ENCODE measurements at places on chromosomes 2 and 18. TPM values are rescaled to one million over a fixed set of nuclear protein-coding genes. Genes with fewer than 3 reads are reported as not detected.

GRCh38 chr18:27005589-27005988 lies 140.1 kb upstream of the AQP4 start:
- no peak for DNase-seq

DNA sequence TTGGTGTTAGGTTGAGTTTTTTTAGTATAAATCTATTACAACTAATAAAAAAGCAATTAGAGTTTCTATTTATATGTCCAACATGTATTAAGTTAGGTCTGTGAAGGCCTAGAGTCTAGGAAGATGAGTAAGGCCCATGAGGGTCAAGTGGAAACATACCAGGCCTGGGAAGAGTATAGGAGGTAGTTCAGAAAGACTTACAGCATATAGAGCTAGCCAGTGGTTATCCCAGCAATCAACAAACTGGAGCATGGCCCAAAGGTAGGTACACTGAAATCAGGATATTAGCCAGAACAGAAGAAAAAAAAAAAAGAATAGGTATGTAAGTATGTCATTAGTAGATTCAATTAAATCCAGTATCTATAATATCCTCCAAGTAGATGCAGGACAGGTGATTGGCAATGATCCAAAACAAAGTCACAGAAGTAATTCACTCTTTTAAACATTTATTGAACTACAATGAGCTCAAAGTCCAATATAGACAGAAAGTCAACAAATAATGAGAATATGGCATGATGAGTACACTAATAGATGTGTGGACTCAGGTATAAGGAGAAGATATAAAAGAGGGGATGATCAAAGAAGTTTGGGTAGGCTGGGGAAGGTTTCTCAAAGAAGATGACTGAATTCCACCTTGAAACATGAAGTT lies 70.3 kb downstream of the IKZF2 start:
- no peak for DNase-seq

GRCh38 chr2:71530641-71531332 lies 77.4 kb downstream of the DYSF start:
- no peak for DNase-seq

DNA sequence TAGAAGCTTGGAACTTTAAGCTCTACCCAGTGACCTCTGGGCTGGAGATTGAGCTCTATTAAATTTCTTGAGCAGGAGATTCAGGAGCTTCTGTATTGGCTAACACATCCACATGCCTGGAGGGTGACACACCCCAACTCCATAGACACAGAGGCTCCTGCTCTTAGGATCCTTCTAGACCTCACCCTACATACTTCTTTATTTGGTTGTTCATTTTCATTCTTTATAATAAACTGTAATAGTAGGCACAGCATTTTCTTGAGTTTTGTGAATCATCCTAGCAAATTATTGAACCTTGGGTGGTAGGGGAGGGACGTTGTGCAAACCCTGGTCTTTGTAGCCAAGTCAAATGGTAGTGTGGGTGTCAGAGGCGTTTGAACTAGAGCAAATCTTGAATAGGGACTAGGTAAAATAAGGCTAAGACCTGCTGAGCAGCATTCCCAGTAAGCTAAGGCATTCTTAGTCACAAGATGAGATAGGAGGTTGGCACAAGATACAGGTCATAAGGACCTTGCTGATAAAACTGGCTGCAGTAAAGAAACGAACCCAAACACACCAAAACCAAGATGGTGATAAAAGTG lies 323.8 kb upstream of the GALNT5 start:
- no peak for DNase-seq

DNA sequence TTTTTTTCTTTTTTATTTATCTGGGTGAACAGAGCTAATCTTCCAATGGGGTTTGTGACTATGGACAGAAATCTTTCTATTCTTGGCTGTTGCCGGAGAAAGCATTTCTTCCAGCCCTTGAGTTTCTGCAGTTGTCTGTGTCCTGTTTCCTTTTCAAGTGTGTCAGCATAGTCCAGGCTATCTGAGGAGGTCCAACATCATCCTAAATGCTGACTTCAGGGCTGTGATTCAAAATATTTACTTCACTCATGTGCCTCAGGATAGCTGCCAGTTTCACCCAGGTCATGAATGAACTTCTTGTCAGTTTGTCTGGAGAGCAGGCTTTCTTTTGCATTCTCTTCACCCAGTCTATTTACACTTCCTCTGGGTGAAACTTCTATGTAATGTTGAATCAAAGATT lies 27.9 kb downstream of the ITGAV start:
- no peak for DNase-seq

GRCh38 chr2:73952499-73953446 lies 26.1 kb downstream of the DGUOK start:
- no peak for DNase-seq

Gene LIPG
- total RNA-seq = 16.9 TPM

GRCh38 chr2:133717497-133717896 lies 149.2 kb upstream of the NCKAP5 start:
- no peak for DNase-seq

- no peak for DNase-seq
Measured at GRCh38 chr2:98552499-98553179, 55.7 kb downstream of the COA5 start.

- DNase-seq = no peak
Measured at GRCh38 chr2:31163011-31163539, 24.8 kb upstream of the GALNT14 start.

Gene SLC38A11
- 13.4 TPM for total RNA-seq

DNA sequence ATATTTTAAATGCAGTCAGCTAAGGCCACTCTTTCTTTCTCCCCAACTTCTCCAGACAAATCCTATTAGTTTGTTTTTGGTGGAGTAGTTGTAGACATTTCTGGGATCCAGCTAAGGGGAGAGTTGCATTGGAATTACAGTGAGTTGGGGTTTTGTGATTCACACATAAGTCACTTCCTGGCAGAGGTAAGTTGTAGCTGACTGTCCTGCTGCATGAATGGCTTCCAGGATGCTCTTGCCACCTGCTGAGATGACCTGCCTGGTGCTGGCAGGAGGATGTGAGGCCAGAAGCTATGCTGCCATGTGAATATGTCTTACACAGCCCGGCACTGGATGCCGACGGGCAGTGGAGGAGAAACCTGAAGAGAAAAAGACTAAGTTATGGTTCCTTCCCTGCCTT lies 243.7 kb downstream of the TDRD15 start:
- DNase-seq = no peak

- no peak for DNase-seq
Measured at GRCh38 chr2:232699110-232699509, 2.0 kb downstream of the GIGYF2 start.

- no peak for DNase-seq
Measured at GRCh38 chr18:47180765-47181164, 4.6 kb upstream of the IER3IP1 start.

DNA sequence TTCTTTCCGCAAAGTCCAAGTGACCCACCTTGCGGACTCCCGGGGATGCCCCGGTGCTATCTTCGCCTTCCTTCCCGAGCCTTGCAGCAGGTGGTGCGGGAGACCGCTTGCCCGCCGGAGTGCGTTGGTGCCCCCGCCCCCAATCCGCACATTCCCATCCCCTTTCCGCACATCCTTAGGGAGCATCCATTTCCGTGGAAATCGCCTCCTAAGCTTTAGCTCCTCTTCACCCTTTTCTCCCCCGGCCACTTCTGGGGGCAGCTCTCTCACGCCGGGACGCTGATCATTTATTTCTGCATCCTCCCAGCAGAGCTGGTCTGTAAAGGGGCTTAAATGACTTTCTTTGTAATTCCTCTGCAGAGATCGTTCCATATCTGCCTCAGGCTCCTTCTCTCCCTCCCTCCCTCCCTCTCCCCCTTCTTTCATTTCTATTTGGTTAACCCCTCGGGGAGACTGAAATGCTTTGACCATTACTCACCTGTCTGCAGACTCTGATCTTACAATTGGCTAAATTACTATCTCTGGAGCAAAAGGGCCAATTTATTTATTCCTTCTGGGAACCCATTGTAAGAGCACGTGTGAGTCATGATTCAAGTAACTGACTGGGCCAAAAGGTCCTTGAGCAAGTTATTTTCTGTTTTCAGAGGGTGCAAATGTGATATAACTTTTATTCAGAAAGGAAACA lies 1.3 kb upstream of the LYPD1 start:
- DNase-seq = no peak

DNA sequence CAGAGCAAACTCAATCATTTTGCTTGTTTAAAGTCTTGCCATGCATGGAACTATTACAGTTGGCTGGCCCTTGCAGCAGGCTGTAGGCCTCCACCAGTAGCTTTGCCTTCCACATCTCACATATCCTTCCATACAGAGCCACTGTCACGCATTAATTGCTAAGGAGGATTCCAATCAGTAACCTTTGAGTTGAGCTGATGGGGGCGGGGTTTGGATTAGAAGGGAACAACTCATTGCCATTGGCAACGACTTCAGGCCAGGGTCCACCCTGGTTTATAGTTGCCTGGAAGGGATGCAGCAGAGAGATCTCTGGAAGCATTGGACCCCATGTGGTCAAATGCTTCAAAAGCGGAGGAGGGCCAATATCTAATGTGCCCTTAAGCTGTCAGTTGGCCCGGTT lies 63.3 kb upstream of the TTC39C start:
- no peak for DNase-seq

DNA sequence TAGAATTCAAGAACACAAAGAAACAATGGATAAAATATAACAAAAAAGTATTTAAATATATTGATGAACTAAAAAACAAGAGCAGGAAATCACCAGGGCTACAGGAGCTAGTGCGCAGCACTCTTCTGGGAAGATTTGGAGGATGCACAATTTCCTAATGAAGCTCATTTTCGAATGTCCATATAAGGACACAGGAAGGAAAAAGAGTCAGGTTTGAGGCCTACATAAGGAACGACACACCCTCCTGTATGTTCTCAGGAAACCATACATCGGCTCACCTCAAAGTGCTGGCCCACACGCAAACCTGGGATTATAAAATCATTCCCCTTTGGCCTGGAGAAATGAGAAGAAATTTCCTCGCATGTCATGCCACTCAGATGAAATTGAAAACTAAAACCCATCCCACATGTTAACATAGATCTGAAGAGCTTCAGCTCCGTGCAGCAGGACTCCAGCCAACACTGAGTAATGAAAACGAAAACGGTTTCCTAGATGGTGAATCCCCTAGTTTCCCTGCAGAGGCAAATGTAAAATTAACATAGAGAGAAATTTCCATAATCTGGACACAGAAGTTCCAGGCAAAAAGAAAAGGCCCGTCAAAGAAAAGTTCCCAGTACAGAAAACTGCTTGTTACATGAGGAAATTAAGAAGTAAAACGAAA lies 825.8 kb downstream of the SOCS6 start:
- no peak for DNase-seq

Gene TEX44
- not detected for total RNA-seq

DNA sequence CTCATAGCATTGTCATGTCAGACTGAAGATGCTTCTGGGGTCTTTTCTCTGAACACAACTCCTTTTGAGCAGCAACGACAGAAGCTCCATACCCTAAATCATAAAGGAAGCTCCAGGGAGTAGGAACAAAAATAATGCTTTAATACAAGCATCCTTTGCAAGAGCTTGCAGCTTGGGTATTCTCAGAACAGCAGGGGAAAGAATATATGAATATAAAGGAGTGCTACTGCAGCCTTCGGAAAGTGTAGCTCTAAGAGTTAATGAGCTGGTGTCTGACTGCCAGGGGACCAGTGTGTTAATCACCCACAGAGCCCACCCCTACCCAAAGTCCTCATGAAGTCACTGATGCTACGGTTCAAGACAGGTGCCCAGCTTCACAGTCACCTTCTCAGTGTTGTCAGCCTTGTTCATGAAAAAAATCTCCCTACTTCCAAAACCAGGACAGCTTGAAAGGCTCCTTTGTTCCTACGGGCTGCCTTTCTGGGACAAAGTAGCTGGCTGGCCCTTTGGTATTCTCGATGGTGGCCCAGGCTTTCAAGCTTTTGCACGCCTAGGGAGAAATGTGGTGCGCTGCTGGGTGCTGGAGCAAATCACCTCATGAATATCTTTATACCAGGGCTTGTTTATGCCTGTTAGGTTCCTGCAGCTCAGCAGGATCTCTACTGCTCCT lies 259.7 kb downstream of the CMPK2 start:
- no peak for DNase-seq

Gene LGALSL
- total RNA-seq = 19.2 TPM

Gene LMAN1
- 82.5 TPM for total RNA-seq

DNA sequence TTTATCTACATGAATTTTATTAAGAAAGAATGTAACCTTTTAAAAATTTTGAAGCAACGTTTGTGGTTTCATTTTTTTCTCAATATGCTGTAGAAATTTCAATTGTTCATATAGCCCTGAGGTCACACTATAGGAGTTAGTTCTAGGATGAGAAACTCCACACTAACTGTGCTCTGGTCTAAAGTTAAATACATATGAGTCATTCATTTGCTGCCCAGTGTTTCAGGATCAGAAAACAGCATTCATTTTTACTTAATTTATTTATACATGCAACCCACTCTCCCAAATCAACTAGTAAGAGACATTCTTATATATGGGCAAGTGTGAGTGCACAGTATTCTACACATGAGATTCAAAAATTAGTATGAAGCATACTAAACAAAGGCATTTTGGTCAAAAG lies 137.9 kb downstream of the DOCK10 start:
- no peak for DNase-seq

DNA sequence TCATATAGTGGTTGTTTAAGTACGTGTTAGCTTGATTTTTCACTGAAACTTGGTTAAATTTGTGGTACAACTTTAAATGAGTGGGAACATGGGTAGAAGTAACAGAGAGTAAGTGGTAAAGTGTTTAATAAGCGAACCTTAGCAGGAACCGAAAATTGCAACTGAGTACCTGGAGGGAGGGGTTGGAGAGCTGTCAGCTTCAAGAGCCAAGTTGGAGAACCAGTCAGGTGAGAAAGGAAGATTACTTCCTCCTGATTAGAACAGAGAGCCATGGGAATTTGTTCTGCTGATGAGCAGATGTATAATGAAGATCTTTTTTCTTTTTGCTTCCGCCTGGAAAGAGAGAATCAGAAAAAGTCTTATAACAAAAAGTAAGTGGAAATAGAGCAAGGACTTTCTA lies 158.4 kb upstream of the CDH7 start:
- DNase-seq = no peak

GRCh38 chr2:235806986-235807750 lies 313.3 kb downstream of the AGAP1 start:
- no peak for DNase-seq

Gene DNAH7
- 1.4 TPM for total RNA-seq

GRCh38 chr2:23859983-23860382 lies 66.9 kb downstream of the ATAD2B start:
- DNase-seq = no peak

Gene CXCR1
- not detected for total RNA-seq

Gene PARD3B
- total RNA-seq = 12.6 TPM

DNA sequence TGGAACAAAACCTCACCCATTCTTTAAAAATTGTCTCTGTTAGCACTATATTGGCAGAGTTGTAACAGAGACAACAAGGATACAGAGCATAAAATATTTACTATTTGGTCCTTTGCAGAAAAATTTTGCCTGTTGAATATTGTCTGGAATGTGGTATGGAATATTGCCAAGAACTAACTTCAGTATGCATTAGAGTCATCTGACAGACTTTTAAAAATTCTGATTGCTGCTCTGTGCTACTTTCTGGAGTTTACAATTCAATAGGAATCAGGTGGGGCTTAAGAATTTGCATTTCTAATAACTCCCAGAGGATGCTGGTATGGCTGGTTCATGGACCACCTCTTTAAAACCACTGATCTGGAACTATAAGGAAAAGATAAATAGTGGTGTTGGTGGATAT lies 32.8 kb upstream of the NYAP2 start:
- no peak for DNase-seq

GRCh38 chr2:235413064-235413463 lies 80.8 kb upstream of the AGAP1 start:
- no peak for DNase-seq

GRCh38 chr2:41718705-41719104 lies 329.1 kb upstream of the PKDCC start:
- no peak for DNase-seq
